Activated gamma-delta T cell (primary cell): ENCODE measurements at places on chromosomes 11 and 22.

DNA sequence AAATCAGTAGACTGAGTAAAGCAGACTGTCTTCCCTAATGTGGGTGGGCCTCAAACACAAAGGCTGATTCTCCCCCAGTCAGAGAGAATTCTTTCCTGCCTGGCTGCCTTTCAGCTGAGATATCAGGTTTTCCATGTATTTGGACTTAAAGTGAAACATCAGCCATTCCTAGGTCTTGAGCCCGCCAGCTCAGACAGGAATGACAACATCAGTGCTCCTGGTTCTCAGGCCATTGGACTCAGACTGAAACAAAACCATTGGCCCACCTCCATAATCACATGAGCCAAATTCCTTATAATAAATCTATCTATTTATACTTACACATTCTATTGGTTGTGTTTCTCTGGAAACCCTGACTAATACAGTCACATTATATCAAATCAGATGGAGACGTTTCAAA is 56.7 kb upstream of the CLPB start:
- no peak for DNase-seq

GRCh38 chr22:43550672-43551071 is 138.9 kb downstream of the MPPED1 start:
- no peak for DNase-seq

DNA sequence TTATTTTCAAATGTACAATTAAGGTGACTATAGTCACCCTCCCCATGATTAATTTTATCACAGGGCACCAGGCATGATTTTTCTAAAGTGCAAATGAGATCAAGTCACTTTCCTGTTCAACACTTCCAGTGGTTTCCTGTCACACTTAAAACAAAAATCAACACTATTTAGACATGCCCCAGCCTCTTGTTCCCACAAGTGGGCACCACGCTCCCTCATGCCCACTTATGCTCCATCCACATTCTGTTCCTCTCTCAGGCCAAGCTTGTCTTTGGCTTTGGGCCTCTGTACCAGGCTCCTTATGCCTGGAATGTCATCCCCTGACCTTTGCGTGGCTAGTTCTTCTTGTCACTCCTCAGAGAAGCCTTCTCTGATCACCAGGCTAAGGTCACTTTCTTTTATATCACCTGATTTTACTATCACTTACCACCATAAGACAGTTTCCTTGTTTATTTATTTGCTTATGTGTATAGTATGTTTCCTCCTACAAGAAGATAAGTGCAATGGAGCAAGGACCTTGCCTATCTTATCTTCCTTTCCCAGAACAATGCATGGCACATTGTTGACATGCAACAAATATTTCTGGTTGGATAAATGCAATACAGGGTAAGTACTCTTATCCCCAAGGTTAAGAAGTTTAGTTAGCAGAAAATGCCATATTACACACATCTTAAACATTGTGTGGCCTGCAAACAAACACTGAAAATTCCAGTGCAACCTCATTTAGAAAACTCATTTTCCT is 50.9 kb upstream of the PANX1 start:
- DNase-seq = no peak

GRCh38 chr22:39621826-39622225 is 51.3 kb downstream of the CACNA1I start:
- DNase-seq = no peak

DNA sequence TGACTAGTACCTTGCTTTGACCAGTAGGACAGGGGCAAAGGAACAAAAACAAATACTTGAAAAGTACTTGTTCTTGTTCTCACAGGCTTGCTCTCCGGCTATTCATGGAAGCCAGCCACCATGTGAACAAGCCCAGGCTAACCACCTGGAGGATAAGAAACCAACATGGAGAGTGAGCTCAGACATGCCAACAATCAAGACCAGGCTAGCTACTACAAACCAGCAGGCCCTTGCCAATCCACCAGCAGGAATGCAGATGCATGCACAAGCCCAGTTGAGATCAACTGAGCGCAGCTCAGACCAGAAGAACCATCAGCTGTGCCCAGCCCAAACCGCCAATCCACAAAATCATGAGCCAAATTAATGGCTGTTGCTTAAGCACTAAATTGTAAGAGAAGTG is 180.1 kb upstream of the ISX start:
- no peak for DNase-seq

DNA sequence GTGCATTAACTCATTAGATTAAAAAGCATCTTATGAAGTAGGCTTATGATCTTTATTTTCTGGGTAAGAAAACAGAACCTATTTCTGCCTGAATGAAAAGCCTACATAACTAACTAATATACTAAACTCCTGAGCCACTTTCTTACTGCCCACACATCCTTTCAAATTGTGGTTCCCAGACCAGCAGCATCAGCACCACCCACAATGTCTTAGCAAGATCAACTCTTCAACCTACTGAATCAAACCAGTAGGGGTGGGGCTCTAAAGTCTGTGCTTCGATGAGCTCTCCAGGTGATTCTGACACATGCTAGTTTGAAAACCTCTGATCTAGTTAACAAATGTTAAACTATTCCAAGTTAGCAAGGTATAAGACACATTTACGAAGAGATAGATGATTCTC is 462.4 kb downstream of the DLG2 start:
- DNase-seq = no peak

DNA sequence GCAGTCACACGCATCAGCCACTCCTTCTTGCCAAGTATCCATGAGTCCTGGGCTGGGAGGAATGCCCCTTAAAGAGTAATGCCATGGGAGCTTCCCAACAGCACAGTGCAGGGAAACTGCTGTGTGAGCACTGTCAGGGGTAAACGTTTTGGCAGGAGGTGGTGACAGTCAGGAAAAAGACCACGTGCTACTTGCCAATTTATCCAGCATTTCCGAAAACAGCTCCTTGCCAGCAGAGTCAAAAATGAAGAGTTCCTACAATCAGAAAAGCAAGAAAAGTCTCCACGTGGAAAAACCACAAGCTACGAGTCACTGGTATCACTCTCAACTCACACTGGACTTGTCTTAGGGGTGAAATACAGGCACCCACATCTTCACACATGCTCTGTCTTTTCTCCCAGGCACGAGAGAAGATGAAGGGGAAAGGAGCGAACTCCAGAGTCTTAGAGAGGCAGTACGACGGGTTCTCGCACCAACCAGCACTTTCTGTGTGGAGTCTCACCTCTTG is 9.9 kb downstream of the IFT27 start:
- DNase-seq = no peak

GRCh38 chr22:27482402-27482801 is 319.2 kb downstream of the MN1 start:
- DNase-seq = no peak

- DNase-seq = no peak
Observed at GRCh38 chr22:20881231-20881630, 22.4 kb downstream of the SNAP29 start.

DNA sequence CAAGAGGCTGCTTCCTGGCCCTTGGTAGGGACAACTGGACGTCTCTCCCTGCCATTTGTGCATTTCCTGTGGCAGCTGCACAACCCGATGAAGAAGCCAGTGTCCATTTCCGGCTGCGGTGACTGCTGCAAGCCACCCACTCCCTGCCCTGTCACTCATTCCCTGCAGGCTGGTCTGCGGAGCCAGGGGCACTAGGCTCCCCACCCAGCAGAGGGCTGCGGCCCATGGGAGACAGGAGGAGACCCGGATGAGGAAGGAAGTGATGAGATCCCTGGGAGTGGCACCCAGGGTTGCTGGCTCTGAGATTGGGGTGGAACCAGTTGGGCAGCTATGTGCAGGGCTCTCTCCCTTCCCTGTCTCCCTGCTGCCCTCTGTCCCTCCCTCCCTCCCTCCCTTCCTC is 10.0 kb upstream of the MYRF start:
- DNase-seq = no peak

DNA sequence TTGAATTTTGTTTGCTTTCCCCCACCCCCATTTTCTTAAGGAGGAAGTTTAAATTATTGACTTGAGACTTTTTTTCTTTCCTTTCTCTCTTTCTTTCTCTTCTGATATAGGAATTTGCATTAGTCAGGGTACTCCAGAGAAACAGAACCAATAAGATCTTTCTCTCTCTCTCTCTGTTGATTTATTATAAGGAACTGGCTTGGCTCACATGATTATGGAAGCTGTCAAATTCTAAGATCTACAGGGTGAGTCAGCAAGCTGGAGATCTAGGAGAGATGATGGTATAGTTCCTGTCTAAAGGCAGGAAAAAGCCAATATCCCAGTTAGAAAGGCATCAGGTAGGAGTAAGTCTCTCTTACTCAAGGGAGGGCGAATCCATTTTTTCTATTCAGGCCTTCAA is 64.0 kb downstream of the CCDC81 start:
- no peak for DNase-seq

- DNase-seq = no peak
Observed at GRCh38 chr22:22935546-22936157, 48.0 kb downstream of the IGLL5 start.

GRCh38 chr22:50058906-50059880 is 1.1 kb upstream of the TTLL8 start:
- DNase-seq = no peak

GRCh38 chr11:64298966-64299846 is 952 bp upstream of the CATSPERZ start:
- DNase-seq = no peak

- DNase-seq = no peak
Observed at GRCh38 chr11:17734418-17734911, at the start of gene KCNC1. Gene KCNC1 (plus strand): TSS chr11:17734781. CDS start chr11:17736003, 1,222 bp downstream.

GRCh38 chr11:81470446-81470845 is 1263.2 kb downstream of the FAM181B start:
- DNase-seq = no peak

GRCh38 chr11:16778286-16778685 is 39.8 kb downstream of the C11orf58 start:
- DNase-seq = no peak

GRCh38 chr11:13016415-13016814 is 7.3 kb downstream of the RASSF10 start:
- DNase-seq = no peak

DNA sequence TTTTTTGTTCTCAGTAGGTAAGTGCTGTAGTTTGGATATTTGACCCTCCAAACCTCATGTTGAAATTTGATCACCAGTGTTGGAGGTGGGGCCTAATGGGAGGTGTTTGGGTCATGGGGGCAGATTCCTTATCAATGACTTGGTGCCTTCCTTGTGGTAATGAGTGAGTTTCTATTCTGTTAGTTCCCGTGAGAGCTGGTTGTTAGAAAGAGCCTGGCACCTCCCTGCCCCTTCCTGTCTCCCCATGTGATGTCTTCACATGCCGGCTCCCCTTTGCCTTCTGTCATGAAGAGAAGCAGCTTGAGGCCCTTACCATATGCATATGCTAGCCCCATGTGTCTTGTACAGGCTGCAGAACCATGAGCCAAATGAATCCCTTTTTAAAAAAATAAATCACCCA is 138.3 kb downstream of the TMEM135 start:
- DNase-seq = no peak

- no peak for DNase-seq
Observed at GRCh38 chr11:2933375-2934020, 4.3 kb upstream of the PHLDA2 start.

DNA sequence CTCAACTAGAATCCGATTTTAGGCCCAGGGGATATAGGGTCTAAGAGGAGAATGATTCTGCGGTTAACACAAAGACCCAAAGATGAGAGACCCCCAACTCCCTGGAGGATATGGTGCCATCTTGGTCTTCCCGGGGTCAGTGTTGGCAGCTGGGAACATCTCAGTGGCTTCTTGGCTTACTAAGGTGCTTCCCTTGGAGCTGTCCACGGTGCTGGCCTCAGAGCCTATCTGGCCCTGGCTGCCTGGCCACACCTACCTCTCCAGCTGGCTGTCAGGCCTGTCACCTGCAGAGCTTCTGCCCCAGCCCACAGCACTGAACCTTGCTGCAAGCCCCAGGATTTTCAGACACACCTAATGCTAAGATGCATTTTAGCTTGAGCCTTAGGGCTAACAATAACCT is 70.7 kb upstream of the THY1 start:
- no peak for DNase-seq
